ENCODE measurements at places on chromosomes 4 and X.

- DNase-seq: peak; percentile 17
Observed at GRCh38 chrX:111680988-111681779, at the start of gene ALG13. Gene ALG13, plus strand, starts transcription at chrX:111681170. Its CDS starts 49 bp downstream, at chrX:111681219.

- no peak for DNase-seq
Observed at GRCh38 chrX:96591421-96591820, 93.2 kb upstream of the DIAPH2 start.

DNA sequence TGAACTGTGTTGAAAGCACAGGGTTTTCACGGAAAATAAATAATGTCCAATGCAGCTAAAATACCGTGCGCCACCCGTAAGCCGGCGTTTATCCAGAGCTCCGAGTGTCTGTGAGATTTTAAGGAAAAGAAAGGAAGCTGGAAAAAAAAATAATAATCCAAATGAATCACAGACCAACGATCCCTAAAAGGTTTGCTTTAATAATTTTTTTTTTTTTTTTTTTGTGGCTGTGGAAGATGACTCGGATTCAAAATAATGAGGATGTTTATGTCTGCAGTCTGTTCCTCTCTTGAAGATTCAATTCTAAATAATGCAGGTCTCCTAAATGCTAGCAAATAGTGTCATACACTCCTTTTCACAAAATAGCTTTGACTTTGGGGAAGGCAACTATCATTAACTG is 84.6 kb upstream of the PPP2R3B start:
- DNase-seq: no peak

DNA sequence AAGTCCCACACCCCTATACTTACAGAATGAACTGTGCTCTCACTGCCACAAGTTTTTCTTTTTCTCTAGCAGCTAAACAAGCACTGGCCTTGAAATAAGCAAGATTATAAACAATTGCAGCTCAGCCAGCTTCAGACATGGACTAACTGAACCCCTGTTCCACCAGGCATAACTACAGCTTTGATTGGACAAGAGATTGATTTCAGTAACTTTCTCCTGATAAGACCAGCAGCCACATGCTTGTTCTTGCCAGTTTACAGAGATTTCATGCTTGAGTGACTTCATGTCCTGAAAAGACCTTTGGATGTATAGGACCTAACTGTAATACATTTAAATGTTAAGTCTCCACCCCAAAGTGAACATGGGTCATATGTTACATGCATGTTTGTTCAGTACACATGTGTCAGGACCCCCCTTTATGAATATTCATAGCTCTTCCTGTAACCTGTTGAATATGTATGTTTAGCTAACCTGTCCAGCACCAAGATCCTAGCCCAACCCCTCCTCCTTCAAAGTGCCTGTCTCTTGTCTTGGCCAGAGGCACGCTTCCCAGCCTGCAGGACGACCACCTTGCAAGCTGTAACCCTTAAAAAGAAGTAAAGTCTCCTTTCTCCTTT is 27.9 kb downstream of the ZNF275 start:
- DNase-seq: no peak

DNA sequence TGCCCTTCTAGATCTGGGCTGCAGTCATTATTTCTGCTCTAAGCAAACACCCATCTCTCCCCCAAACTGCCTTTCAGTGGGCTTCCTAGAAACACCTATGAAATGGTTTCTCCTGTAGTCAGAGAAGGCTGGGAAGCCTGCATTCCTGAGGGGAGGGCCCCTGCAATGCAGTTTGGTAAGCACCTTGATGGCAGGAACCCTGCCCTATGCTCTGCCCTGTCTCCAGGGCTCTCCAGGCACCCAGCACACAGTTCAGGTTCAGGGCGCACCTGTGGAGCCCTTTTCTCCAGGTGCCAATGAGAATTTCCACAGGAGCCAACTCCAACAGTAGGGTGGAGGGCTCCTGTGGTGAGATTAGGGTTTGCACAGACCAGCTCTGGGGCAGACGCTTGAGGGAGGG is 69.1 kb upstream of the FBXW7 start:
- DNase-seq: no peak

GRCh38 chrX:26851981-26852380 is 611.2 kb downstream of the PPP4R3C start:
- no peak for DNase-seq

GRCh38 chrX:12245650-12246645 is 107.7 kb downstream of the FRMPD4 start:
- DNase-seq: no peak
